ENCODE measurements at places on chromosomes 3 and 15.

DNA sequence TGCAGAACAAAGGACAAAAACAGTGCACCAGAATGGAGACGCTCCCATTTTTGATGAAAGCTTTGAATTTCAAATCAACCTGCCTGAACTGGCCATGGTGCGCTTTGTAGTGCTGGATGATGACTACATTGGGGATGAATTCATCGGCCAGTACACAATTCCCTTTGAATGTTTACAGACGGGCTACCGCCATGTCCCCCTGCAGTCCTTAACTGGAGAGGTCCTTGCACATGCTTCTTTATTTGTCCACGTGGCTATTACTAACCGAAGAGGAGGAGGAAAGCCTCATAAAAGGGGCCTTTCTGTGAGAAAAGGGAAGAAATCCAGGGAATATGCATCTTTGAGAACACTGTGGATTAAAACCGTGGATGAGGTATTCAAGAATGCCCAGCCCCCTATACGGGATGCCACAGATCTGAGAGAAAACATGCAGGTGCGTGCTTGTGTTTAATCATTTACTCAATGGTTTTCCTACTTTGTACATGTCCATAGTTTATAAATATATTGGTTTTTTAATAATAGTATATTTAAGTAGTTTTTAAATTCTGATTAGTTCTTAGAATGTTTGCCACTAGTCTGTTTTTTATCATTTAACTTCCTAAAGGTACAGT is 127.1 kb downstream of the PLCL2 start:
- no peak for DNase-seq

DNA sequence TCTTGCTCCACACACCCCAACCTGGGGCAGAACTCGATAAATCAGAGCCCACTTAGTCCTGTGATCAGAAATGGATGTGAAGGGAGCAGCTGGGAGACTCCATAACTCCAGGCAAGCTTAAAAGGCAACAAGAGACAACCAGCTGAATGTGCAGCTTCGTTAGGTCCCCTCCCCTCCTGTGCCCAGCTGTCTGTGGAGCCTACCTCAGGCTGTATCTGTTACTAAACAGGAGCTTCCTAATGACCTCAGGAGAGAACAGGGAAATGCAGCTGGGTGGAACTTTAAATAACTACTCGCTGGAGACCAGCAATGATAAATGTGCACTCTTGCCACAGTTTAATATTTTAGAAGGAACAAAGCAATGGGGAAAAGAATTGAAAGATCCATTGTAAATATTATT is 25.9 kb downstream of the SLC9A9 start:
- no peak for DNase-seq

DNA sequence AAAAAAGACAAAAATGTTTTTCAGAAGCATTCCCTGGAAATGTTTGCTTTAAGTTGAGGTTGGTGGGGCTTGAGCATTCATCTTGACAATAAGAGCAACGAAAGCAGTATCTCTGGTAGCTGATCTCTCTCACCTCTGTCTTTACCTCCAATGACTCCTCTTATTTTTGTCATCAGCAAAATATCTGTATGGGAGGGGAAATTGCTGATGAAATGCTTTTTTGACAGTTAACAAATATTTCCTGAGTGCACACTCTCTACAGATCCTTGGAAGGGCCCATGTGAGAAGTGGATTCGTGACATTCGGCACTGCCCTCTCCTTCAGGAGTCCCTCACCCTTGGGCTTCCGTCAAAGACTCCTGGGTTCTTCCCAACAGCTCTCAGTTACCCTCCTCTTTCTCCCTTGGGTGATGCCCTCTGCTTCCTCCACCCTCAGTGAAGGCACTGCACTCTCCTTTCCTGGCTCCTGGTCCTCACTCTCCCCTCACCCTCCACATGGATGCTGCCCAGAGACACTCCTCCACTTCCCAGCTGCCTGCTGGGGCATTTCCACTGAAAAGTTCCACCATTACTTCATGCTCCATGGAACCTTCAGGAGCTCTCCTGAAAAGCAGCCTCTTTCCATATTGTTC is 2.9 kb upstream of the CGNL1 start:
- no peak for DNase-seq

DNA sequence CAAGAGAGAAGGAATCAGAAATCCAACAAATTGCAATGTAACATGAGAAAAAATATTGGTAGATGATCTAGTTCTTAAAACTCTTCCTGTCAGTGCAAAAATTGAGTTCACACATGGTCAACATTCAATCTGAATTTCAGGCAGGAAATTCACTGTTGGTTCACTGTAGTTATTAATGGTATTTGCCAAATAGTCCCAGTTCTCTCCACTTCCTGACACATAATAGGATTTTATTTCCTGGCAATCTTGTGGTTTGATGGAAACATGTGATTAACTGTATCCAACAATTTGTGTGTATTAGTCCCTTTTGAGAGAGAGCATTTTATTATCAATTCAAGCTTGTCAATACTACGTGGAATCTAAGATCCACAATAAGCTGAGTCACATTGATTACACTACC is 1103.1 kb downstream of the ROBO2 start:
- no peak for DNase-seq

DNA sequence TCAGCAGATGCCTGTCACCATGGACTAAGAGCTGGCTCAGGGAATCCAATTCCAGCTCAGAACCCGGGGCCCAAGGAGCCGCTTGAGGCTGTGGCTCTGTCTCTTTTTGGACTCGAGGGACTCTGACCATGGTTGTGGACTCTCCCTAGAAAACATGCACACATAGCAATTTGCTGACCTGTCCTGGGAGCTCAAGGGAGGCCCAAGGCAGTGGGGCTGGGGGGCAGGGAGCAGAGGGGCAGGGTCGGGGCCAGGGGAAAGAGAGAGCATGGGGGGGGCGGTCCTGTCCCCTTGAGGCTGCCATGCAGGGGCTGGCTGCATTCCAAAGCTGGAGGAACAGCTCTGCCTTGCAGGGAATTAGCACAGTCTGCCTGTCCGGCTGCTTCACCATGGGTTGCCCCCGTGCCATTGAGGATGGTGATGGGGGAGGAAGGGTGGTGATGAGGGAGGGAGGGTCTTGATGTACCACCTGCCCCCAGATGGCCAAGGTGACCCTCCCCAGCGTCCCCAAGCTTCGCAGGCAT is 190.1 kb downstream of the GOLGA6L6 start:
- DNase-seq, result no peak

DNA sequence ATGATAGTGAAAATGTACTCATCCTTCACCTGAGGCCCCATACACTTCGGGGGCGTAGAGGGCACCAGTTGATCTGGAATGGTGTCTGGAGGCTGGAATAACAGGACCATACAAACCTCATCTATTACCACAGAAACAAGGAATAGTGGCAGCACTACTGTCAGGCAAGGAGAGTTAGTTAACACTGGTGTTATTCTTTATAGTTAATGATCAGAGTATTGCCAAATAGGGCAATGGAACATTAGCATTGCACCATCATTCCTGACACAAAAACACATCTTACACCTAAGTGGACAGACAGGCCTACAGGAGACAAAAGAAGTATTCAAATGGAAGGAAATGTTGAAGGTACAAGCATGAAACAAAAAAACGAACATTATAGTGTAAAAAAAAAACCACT is 137.0 kb upstream of the UBP1 start:
- no peak for DNase-seq

DNA sequence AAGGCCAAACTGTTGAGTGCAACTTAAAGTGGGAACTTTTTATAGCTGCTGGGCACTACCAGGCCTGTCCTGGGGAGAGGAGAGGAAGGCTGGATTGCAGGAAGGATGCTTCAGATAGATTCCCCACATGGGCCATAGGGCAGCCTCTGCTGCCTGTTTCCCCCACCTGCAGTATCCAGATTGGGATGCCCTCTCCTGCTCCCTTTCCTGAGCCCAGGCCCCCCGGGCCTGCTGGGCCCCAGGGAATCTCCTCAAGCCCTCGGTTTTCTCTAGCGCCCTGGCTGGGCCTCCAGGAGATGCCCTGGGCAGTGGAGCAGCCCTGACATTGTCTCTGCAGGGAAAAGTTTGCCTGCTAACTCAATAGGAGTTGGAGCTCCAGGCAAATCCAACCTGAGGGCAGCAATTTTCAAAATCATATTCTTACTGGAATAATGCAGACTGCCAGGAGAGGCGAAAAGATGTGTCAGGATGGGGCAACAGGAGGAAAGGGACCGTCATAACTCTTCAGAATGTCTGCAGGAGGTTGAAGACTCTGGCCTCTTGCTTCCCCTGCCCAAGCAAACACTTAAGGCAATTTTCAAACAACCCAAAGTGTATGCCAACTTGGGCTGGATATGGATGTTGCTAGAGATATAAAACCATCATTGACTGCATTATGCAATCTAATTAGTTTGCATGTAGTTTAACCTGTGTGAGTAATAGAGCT is 4.4 kb downstream of the NR2F2 start:
- DNase-seq, result no peak

DNA sequence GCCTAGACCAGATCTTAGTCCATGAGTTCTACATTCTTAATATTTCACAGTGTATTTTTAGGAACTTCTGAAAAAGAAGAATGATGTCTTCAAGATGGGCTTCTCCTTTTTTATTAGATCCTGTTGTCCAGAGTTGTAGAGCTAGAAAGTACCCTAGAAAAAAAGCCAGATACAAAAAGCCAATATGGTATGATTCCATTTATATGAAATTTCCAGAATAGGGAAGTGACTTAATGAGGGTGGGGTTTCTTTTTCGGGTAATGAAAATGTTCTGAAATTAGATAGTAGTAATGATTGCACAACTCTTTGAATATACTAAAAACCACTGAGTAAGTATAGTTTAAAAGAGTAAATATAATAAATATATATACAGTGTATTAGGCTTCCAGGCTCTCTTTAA is 116.9 kb downstream of the NFKBIZ start:
- no peak for DNase-seq

DNA sequence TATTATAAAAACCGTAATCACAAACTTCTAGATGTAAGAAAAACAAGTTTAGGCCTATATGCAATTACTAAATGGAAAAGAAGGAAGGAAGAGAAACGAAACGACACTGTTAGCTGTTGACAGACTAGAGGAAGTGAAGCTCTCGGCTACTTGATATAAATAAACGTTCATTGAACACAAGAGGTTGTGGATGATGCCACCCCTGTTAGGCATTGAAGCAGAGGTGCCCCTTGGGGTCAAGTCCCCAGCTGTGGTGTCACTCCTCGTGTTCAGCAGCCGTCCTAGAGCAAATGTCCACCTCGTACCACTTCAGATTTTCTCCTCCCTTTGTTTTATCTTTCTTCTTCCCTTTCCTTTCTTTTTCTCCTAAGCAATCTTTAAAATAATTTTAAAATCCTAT is 146.5 kb upstream of the UBE2E1 start:
- DNase-seq, result no peak

GRCh38 chr15:84023636-84024035 is 211.9 kb upstream of the GOLGA6L4 start:
- peak; percentile 28 for DNase-seq

- no peak for DNase-seq
Measured at GRCh38 chr3:115397433-115397832, 225.9 kb upstream of the GAP43 start.

DNA sequence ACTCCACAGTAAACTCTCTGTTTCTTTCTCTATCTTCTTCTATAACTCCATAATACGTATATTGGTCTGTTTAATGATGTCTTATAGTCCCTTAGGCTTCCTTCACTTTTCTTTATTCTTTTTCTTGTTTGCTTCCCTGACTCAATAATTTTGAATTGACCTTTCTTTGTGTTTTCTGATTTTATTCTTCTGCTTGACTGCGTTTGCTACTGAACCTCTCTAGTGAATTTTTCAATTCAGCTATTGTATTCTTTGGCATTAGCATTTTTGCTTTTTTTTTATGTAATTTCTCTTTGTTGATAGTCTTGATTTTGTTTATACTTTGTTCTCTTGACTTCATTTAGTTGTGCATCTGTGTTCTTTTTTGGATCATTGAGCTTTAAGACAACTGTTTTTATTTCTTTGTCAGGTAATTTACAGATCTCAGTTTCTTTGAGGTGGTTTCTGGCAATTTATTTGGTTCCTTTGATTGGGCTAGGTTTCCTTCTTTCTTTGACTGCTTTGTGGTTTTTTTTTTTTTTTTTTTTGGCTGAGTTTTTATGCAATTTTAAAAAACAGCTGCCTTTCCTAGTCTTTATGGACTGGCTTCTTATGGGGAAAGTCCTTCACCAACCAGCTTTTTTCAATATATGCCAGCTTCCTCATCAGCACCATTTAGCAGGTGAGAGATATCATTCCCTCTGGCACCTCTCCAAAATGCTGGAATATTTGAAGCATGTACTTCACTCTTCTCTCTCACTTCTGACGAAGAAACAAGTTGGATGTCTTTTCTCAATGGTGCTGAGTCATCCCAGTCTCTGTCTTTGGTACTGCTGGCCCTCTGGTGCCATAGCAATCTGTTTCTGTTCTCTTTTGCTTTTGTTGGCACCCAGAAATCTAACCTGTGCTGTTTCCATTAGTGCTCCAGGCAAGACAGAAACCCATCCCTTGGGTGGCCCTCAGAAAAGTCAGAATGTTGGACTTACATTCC is 17.6 kb downstream of the RSRC1 start:
- no peak for DNase-seq

- no peak for DNase-seq
Measured at GRCh38 chr15:85755471-85755870, 39.3 kb downstream of the KLHL25 start.

DNA sequence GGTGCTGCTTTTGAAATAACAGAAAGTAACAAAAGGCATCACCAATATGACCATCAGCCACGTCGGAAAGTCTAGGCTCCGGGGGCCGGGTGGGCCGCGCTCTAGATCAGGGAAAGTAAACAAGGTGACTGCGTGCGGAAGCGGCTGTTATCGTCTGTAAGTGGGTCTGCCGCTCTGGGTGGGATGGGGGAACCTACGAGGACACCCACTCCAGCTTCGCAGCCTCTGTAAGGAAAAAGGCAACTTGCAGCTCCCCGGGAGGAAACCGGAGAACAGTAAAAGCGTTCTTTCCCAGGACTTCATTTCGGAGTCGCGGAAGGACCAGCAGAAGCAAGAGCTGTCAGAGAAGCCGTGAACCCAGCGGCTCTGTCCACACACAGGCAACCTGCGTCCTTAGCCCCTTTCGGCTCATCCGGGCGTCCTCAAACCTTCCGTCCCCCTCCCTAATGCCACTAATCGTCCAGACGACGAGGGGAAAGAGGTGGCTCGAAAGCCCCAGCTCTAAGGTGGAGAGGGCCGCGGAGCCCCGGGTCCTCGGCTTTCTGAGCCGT is 461 bp downstream of the XRN1 start:
- no peak for DNase-seq

GRCh38 chr15:40052604-40053003 is 13.6 kb upstream of the SRP14 start:
- DNase-seq, result no peak

DNA sequence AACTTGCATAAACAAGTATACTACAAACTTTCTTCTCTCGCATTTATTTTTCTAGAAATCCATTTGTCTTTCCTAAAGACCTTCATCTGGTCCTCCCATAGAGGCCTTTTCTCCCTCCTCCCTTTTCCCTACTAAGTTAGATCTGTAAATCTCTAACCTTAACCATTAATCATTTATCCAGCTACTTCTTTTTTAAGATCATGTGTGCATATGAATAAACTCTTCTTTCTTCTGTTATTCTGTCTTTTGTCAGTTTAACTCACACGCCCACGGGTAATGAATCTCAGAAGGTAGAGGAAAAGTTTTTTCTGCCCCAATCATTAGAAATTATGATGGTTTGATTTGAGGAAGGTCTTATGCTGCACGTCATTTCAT is 48.7 kb upstream of the FHIT start:
- DNase-seq, result no peak

GRCh38 chr3:63991666-63992065 is 31.6 kb downstream of the PSMD6 start:
- no peak for DNase-seq

GRCh38 chr3:38950581-38950980 is 101.2 kb downstream of the SCN11A start:
- no peak for DNase-seq
